ENCODE measurements at places on chromosomes 3 and 15. TPM values are rescaled to one million over a fixed set of nuclear protein-coding genes. Genes with fewer than 3 reads are reported as not detected.
A peak's percentile ranks its signal among the peaks of the same experiment; 100 is the strongest.

The KCNAB1 gene
- 6.3 TPM for total RNA-seq

The ARNT2 gene
- total RNA-seq, result 6.9 TPM

The ZMAT3 gene
- 8.1 TPM for total RNA-seq

The CELSR3 gene
- 0.51 TPM for total RNA-seq

The ISLR gene
- total RNA-seq, result 119 TPM

The TMEM202 gene
- not detected for total RNA-seq

The ZNF660 gene
- total RNA-seq, result 3.4 TPM

The GOLGA6L6 gene
- total RNA-seq, result not detected

DNA sequence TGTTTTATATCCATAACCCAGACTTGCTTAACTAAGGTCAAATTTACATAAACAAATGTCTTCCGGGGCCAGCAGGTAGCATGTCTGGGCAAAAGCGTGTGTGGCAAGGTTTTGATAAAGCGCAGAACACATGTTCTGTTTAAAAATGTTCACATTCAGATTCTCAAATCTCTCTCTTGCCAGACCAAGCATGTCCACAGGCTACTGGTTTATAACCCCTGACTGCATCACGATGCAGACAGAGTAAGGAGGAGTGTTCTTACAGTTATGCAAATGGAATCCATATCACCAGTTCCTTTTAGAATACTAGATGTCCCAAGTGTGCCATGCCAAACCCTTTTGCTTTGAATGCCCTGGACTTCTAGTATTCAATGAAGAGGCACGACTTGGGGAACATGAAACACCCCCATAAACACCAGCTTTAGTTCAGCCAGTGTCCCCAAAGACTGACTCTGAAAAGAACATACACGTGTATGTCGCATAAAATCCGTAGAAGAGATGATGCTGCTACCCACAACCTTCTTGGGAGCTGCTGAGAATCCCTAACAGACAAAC is 412.0 kb downstream of the CNTN4 start:
- peak; percentile 2 for DNase-seq

- peak; percentile 69 for DNase-seq
Observed at GRCh38 chr3:28860307-28860706, 420.6 kb upstream of the RBMS3 start.

DNA sequence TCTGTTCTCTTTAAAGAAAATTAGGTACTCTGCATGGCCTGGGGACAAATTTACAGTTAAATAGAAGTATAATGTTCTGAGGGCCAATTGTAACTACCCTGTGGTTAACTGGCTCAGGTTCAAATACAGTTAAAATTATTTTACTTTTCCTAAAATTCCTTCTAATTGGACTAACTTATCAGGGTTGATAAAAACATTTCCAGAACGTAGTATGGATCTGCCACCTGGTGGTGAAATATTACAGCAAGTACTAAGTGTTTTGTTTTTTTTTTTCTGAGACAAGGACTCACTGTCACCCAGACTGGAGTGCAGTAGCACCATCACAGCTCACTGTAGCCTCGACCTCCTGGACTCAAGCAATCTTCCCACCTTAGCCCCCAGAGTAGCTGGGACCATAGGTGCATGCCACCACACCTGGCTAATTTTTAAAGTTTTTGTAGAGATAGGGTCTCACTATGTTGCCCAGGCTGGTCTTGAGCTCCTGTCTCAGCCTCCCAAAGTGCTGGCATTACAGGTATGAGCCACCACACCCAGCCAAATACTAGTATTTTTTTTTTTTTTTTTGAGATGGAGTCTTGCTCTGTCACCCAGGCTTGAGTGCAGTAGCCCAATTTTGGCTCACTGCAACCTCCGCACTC is 29.2 kb downstream of the NEO1 start:
- DNase-seq, result peak; percentile 81

- no peak for DNase-seq
Observed at GRCh38 chr3:188326968-188327367, 173.0 kb downstream of the LPP start.

- DNase-seq, result no peak
Observed at GRCh38 chr3:7920211-7920610, 581.4 kb upstream of the LMCD1 start.

DNA sequence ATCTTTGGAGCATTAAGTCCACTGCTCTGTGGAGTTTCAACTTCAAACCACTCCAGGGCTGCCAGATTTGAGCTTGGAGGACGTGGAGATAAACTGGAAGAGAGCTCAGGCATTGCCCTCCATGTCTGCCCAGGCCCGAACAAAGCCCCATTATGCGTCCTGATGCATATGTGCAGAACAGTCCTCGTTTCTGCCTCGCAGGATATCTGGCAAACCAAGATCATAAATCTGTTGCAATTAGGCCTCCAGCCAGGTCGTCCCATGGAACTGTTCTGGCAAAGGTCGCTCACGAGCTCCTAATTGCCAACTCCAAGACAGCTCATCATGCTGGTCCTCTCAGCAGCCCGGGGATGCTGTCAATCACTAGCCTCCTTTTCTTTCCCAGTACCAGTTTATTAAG is 91.2 kb downstream of the SEMA5B start:
- peak; percentile 20 for DNase-seq

DNA sequence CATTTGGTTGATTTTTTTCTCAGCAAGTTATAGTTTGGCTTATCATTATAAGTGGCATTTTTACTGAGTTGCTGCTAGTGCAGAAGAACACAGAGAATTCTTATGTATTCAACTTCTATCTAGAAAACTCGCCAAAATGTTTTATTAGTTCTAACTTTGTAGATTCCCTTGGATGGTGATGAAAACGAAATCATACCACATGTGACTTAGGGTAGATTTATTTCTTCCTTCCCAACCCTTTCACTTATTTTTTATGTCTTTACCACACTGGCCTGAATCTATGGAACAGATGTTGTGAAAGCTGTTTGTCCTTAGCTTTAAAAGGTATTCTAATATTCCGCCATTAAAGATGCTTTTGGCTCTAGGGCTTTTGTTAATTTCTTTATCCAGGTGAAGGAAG is 503.3 kb upstream of the CFAP20DC start:
- DNase-seq, result no peak

- no peak for DNase-seq
Observed at GRCh38 chr3:134388292-134388691, 14.0 kb upstream of the AMOTL2 start.

DNA sequence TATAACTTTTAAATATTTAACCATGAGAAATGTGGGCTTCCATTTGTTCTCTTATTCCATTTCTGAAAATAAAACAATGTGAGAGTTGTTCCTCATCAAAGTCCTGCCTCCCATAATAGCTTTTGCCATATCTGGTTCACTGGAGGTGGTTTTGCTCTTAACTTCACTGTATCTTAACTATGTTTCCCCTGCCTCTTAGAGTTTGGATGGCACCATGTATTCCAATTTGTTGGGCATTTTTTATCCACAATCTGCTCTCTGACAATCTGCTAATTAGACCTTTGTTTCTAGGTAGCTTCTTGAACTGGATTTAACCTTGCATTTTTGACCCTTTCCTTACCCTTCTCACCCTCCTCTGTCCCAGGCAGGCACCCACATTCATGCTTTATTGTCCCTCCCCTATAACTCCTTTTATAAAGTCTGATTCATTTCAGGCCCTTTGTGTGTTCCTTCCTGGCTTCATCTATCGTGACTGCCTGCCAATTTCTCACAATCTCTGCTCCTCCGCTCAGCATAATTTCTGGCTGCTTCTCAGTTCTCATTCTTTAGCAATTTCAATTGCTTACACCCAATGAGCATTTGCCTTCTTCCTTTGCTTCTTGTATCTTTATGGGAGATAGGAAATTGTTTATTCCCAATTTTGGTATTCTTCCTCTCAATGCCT is 144.2 kb upstream of the ARHGEF26 start:
- peak; percentile 79 for DNase-seq

All from tongue (tissue), 3 donors.